ENCODE measurements at places on chromosomes 16 and 17.
A peak's percentile ranks its signal among the peaks of the same experiment; 100 is the strongest.

GRCh38 chr17:1197379-1197778 lies 17.6 kb upstream of the ABR start:
- no peak overlapping the region for H3K4me3 ChIP-seq
- H3K36me3 ChIP-seq = no peaks in the 10 kb centered on the region
- no peak for DNase-seq
- no peak overlapping the region for H3K27ac ChIP-seq

GRCh38 chr17:80774643-80775281 lies 216.9 kb upstream of the CHMP6 start:
- H3K4me3 ChIP-seq = no peak overlapping the region
- H3K27ac ChIP-seq = no peak overlapping the region
- no peaks in the 10 kb centered on the region for H3K36me3 ChIP-seq
- no peaks in the 10 kb centered on the region for H3K27me3 ChIP-seq

GRCh38 chr16:12677502-12677901 lies 126.2 kb downstream of the CPPED1 start:
- no peak overlapping the region for H3K27ac ChIP-seq
- no peak overlapping the region for H3K4me3 ChIP-seq
- no peak for DNase-seq
- peaks cover 11% of the 10 kb centered on the region for H3K4me1 ChIP-seq

DNA sequence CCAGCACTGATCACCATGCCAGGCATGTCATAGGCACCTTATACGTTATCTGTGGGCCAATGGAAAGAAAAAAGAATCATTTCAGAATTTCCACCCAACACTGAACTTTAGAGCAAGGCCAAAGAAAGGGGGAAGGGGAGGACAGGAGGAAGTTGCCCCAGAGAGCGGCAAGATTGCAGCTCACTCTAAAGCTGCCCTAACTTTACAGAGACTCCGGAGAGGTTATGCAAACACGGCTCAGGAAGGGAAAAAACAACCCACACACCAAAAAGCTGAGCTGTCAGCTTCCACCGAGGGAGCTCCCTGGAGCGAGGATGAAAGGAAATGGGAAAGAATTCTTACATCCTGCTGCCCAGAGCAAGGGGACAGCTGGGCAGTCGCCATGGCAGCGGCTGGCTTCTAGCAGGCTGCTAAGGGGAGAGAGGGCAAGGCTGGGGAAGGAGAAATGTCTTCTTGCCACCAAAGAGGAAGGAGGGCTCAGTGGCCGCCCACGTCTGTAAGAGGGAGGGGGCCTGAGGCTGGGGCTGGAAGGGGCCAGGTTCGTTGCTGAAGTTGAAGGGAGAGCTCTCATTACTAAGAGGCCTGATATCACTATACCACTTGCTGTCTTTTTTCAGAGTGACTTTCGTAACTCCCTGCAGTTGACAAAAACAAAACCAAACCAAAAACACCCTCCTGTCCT lies 18.2 kb downstream of the COTL1 start:
- H3K4me3 ChIP-seq = peak overlapping the region; percentile 29
- H3K27ac ChIP-seq = peak overlapping the region; percentile 57
- H3K27me3 ChIP-seq = no peaks in the 10 kb centered on the region
- H3K4me1 ChIP-seq = peaks cover 55% of the 10 kb centered on the region
- no peaks in the 10 kb centered on the region for H3K36me3 ChIP-seq

GRCh38 chr16:4075534-4075933 lies 40.7 kb downstream of the ADCY9 start:
- no peaks in the 10 kb centered on the region for H3K4me1 ChIP-seq
- H3K27ac ChIP-seq = no peak overlapping the region
- H3K36me3 ChIP-seq = no peaks in the 10 kb centered on the region
- H3K4me3 ChIP-seq = no peak overlapping the region

GRCh38 chr17:40019140-40019991 lies 4.1 kb downstream of the CSF3 start:
- H3K4me3 ChIP-seq = no peak overlapping the region
- no peak for DNase-seq
- H3K4me1 ChIP-seq = peaks cover 31% of the 10 kb centered on the region
- H3K27ac ChIP-seq = peak overlapping the region; percentile 31

DNA sequence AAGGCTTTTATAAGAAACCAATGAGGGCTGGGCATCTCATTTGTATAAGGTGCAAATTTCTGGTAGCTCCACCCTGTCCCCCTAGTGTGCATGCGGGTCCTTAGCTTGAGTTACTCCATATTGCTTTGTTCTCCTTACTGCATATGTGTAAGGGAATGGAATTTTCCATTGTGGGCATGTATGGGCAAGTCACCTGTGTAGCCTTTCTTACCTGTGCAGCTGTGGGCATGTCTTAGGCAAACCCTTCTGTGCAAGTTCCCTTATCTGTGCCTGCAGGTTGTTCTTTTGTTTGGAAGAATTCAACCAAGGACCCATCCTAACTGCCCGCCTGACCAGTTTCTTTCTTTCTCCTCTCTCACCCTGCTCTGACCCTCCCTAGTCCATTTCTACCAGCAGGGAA lies 122.8 kb upstream of the HS3ST4 start:
- no peaks in the 10 kb centered on the region for H3K36me3 ChIP-seq
- DNase-seq = no peak
- H3K27ac ChIP-seq = no peak overlapping the region

DNA sequence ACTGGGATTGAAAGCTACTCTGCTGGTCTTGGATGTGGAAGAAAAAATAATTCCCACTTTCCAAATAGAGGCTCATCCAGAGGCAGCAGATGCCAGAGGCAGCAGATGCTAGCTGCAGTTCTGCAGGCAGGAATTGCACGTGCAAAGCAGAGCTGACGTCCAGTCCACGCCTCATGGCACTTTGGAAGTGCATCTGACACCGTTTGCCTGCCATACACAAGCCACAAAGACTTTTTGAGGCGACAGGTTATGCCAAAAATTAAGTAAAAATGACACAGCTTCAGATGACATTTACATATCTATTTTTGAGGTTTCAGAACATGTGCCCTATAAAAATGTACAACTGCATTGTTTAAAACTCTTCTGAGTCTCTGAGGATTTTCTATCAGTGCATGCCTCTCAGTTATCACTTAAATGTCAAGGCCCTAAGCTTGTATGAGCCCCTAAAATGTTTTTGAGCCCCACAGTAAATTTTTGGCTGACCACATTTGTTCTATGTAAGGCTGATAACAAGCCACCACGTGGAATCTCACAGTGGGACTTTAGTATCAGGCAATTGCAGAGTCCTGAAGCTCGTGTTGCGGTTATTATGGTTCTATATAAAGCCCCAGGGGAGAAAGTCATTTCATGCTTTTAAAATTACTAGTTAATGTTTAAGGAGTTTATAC lies 239.2 kb downstream of the PRKCA start:
- no peak overlapping the region for H3K27ac ChIP-seq
- no peak for DNase-seq
- no peaks in the 10 kb centered on the region for H3K27me3 ChIP-seq
- no peak overlapping the region for H3K4me3 ChIP-seq

GRCh38 chr16:64711026-64711425 lies 410.8 kb downstream of the CDH11 start:
- no peak overlapping the region for H3K27ac ChIP-seq
- H3K4me3 ChIP-seq = no peak overlapping the region
- no peaks in the 10 kb centered on the region for H3K4me1 ChIP-seq
- no peaks in the 10 kb centered on the region for H3K27me3 ChIP-seq

DNA sequence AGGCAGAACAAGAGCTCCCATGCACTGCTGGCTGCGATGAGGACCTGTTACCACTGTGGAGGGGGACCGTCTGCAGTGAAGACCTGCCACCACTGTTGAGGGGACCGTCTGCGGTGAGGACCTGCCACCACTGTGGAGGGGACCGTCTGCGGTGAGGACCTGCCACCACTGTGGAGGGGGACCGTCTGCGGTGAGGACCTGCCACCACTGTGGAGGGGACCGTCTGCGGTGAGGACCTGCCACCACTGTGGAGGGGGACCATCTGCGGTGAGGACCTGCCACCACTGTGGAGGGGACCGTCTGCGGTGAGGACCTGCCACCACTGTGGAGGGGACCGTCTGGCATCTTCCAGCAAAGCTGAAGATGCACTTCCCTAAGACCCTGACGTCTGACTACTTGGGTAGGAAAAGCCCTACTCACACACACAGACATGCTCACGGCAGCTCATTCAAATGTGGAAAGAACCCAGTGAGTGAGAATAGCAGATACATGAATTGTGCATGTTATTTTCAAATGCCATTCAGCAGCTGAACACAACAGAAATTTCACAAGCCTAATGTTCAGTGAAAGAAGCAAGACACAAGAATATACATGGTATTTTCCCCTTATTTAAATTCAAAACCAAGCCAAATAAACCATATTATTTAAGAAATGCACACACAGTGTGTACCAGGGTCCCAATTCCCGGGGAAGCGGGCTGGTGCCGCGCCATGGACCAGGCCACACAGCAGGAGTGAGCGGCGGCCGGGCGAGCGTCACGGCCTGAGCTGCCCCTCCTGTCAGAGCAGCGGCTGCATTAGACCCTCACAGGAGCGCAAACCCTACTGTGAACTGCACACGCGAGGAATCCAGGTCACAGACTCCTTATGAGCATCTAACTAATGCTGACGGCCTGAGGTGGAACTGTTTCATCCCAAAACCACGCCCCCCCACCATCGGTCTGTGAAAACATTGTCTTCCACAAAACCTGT lies 64.2 kb upstream of the METRNL start:
- H3K27me3 ChIP-seq = no peaks in the 10 kb centered on the region
- DNase-seq = no peak
- no peaks in the 10 kb centered on the region for H3K4me1 ChIP-seq
- H3K36me3 ChIP-seq = no peaks in the 10 kb centered on the region

- H3K27ac ChIP-seq = no peak overlapping the region
- H3K27me3 ChIP-seq = peaks cover 14% of the 10 kb centered on the region
- DNase-seq = peak; percentile 18
- H3K4me1 ChIP-seq = peaks cover 28% of the 10 kb centered on the region
- H3K4me3 ChIP-seq = peak overlapping the region; percentile 13
These were observed 171.1 kb downstream of the SNX29 start for GRCh38 chr16:12147681-12148080.

GRCh38 chr17:59365383-59365981 lies 34.0 kb downstream of the YPEL2 start:
- H3K27me3 ChIP-seq = no peaks in the 10 kb centered on the region
- no peaks in the 10 kb centered on the region for H3K36me3 ChIP-seq
- peak; percentile 94 for DNase-seq
- peak overlapping the region; percentile 99 for H3K27ac ChIP-seq
- peak overlapping the region; percentile 41 for H3K4me3 ChIP-seq

GRCh38 chr17:60392845-60393702 lies 1.1 kb upstream of the USP32 start:
- peak; percentile 14 for DNase-seq
- no peaks in the 10 kb centered on the region for H3K36me3 ChIP-seq
- H3K27ac ChIP-seq = peak overlapping the region; percentile 94
- H3K27me3 ChIP-seq = no peaks in the 10 kb centered on the region
- H3K4me3 ChIP-seq = peak overlapping the region; percentile 87
- peaks cover 24% of the 10 kb centered on the region for H3K4me1 ChIP-seq

DNA sequence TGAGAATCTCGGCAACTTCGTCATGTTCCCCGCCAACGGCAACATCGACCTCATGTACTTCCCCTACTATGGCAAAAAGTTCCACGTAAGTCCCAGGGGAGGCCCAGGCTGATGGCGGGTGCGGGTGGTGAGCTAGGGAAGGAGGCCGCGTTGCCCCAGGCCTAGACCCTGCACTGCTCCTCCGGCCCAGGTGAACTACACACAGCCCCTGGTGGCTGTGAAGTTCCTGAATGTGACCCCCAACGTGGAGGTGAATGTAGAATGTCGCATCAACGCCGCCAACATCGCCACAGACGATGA lies 4.8 kb downstream of the ATP1B2 start:
- H3K4me3 ChIP-seq = no peak overlapping the region
- peaks cover 31% of the 10 kb centered on the region for H3K27me3 ChIP-seq
- H3K27ac ChIP-seq = no peak overlapping the region
- H3K4me1 ChIP-seq = peaks cover 8% of the 10 kb centered on the region

DNA sequence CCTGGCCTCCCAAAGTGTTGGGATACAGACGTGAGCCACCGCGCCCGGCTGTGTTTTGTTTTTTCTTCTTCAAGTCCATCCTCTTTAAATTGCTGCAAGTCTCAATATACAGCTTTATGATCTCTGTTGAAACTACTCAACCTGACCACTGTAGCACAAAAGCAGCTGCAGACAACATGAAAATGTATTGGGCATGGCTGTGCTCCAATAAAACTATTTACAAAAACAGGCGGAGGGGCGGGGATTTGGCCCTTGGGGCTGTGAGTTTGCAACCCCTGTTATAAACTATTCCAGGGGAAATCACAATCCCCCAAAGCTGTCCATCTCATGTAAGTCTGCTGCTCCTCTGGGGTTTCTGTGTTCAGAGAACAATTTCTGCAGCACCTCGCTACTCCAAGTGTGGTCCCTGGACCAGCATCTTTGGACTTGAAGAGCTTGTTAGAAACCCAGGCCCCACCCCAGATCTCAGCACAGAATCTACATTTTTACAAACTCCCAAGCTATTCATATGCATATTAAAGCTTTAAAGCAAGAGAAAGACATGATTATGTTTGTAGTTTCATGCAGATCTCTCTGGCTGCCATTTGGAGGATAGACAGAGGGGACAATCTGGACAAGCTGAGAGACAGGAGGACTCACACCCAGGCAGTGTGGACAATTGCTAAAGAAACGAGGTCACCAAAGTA lies 33.6 kb downstream of the TEKT5 start:
- no peaks in the 10 kb centered on the region for H3K36me3 ChIP-seq
- H3K27me3 ChIP-seq = no peaks in the 10 kb centered on the region
- H3K4me3 ChIP-seq = no peak overlapping the region
- H3K27ac ChIP-seq = no peak overlapping the region

DNA sequence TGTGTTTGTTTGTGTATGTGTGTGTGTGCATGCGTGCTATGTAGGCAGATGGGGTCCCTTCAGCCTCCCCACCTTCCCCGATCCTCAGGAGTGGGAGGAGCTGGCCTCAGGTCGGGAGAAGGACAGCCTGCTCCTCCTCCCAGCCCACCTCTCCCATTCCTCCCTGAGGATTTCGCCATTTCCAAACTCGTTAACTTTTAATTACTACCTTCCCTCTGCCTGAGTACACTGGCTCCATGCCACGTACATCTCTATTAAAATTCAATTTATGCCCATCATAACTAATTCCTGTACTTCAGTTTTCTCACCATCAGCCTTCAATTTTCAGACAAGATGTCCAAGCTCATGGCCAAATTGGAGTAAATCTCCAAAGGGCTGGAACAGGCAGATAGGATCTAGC lies 148.6 kb downstream of the SDK2 start:
- no peak overlapping the region for H3K27ac ChIP-seq
- H3K36me3 ChIP-seq = no peaks in the 10 kb centered on the region
- no peak for DNase-seq
- no peaks in the 10 kb centered on the region for H3K4me1 ChIP-seq

DNA sequence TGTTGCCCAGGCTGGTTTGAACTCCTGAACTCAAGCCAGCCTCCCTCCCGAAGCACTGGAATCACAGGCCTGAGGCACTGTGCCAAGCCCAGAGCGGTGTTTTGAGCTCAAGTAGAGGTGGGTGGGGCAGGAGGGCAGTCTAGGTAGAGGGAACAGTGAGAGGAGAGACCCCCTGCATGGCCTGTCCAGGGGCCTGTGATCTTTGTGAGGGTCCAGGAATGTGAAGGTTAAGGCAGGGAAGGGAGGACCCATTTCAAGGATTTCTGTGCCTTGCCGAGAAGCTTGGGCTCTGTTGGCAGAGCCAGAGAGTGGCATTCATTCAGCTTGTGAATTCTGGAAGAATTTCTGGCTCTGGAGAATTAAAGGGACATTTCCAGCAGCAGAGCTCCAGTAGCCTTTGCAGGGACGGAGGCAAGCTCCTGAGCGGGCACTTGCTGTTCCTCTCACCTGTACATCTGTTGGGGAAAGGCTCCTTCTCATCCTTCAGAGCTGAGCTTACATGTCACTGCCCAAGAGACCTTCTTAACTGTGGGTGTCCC lies 2.7 kb downstream of the WWOX start:
- H3K27ac ChIP-seq = no peak overlapping the region
- no peak overlapping the region for H3K4me3 ChIP-seq
- no peaks in the 10 kb centered on the region for H3K27me3 ChIP-seq
- no peaks in the 10 kb centered on the region for H3K4me1 ChIP-seq
- DNase-seq = no peak
